NCI-H2029 (cell line): ENCODE measurements at places on chromosomes 7 and 10.
A peak's percentile ranks its signal among the peaks of the same experiment; 100 is the strongest.

DNA sequence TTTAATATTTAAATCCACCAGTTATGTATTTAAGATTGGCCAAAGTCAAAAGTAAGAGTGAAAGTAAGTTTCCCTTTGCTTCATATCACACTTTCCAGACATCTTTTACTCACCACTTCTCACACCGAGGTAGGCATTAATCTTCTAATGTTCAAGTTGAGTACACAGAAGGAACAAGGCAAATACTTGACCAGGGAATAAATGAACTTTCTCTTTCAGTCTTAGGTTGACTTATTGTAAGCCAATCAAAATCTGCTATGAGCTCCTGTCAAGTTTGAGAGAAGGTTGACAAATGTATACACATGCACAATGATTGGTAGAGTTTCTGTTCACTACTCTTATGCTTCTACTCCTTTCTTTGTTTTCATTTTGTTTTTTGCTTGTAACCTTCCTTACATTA, 842.5 kb downstream of the REEP3 start:
- no peak for DNase-seq

DNA sequence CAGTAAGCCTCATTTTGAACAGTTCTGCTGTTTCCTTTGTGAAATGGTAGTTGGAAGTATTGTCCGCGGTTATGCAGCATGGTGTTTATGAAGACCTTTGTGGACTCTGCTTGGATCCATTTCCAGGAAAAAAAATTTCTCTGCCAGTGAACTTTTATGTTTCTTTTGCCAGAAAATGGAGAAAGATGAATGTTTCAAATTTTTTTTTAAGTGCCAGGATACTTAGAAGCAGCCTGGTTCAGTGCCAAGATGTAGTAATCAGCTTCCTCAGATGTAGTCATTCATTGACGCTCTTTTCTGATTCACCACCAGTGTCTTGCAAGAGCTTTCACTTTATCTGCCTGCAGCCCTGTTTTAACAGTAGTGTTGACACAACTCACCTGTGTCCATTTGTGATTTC, 258.2 kb downstream of the SDK1 start:
- peak; percentile 37 for DNase-seq

DNA sequence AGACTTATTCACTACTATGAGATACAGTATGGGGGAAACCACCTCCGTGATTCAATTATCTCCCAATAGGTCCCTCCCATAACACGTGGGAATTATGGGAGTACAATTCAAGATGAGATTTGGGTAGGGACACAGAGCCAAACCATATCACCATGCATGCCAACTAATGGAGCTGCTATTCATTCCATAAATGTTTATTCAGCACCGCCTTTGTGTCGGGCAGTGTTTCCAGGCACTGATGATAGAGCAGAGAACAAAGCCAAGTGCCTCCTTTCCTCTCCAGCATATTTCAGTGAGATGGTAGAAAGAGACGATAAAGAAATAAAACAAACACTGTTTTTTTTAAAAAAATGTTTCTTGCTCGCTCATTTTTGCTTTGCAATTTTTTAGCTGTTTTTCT, 295.9 kb upstream of the FOXK1 start:
- DNase-seq, result peak; percentile 63

GRCh38 chr7:141145630-141145982, 71.7 kb downstream of the TMEM178B start:
- no peak for DNase-seq

DNA sequence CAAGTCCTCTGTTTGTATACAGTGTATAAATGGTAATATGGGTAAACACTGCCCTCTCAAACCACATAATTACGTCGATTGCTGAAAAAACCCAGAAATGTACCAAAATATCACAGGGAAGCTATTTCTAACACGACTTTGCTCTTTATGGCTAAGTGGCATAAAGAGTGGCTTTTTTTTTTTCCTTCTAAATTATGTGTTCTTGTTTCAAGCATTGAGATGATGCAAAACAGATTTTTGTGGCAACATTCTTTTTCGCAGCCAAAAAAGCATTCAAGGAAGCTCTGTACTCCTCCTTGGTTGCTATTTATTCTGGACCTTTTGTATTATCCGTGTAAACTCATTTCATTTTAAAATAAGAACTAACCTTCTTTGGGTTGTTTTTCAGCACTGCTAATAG, 138.9 kb downstream of the VTI1A start:
- DNase-seq, result no peak

- DNase-seq, result no peak
These were observed 4.2 kb downstream of the IKZF1 start for GRCh38 chr7:50308532-50309385.

GRCh38 chr7:119256001-119256400, 1017.0 kb upstream of the KCND2 start:
- peak; percentile 3 for DNase-seq

GRCh38 chr7:151003572-151003971, 12.8 kb downstream of the NOS3 start:
- DNase-seq, result peak; percentile 86

- DNase-seq, result no peak
These were observed 201.2 kb downstream of the KCNMA1 start for GRCh38 chr10:77436257-77436975.

GRCh38 chr10:10198363-10198762, 819.3 kb upstream of the CELF2 start:
- no peak for DNase-seq

GRCh38 chr10:89118091-89118490, 89.0 kb downstream of the CH25H start:
- no peak for DNase-seq

- no peak for DNase-seq
These were observed 1.5 kb downstream of the CYP3A7 start for GRCh38 chr7:99733448-99733847.

DNA sequence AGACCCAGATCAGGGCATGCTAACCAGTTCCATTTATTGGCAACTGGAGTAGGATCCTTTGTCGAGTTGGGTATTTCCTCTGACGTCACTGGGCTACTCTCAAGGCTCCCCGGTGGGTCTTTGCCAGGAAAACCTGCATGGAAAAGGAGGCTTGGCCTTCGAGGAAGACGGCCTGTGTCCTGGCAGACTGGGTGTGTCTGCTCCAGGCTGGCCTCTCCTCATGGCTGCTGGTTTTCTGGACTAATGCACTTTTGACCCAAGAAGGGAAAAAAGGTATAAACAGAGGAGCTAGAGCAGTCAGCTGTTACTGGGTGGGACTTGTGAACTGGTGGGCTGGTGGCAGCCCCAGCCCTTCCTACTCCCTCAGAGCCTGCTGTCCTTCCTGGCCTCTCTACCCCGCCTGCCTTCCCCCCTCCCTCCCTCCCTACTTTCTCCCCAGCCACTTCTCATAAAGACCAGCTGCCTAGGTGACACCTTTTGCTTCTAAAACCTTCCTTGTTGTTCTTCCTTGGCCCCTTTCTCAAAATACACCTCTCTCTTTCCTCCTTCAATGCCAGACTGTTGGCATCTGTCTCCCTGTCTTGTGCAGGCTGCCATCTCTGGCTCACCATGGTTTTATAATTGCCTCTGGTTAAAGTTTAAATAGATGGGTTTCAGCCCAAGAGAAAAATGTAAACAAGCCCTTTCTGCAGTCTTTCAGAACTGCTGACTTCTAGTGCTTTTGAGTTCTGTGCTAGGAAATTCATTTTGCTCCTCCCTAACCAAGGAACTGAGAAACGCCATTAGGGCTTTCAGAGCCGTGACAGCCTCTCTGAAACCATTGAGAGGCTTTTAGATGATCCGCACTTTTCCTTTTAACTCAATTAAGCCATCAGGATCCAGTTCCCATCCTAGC, 101.8 kb upstream of the MKLN1 start:
- peak; percentile 14 for DNase-seq

- DNase-seq, result no peak
These were observed 206.6 kb upstream of the BMPER start for GRCh38 chr7:33698692-33699128.

GRCh38 chr10:71378336-71379117, 18.2 kb upstream of the CDH23 start:
- DNase-seq, result no peak

- no peak for DNase-seq
These were observed 130.1 kb upstream of the ZEB1 start for GRCh38 chr10:31188792-31189406.

DNA sequence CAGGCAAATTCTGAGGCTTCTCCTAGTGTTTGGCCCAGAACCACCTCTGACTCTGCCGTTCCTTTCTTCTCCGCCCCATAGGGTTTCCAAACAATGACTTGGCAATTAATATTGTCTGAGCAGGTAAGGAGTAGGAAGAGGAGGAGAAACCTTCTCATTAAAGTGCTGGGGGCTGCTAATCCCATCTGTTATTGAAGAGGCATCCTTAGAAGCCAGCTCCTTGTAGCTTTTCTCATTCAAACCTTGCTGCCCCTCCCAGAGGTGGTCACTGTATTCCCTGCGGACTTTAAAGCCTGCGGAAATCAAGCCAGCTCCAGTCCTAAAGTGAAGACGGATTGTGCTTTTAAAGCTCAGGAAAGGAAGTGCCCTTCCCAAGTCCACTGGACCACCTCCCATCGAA, 1.4 kb upstream of the NKX1-2 start:
- no peak for DNase-seq

GRCh38 chr10:100684688-100685235, 60.6 kb upstream of the PAX2 start:
- DNase-seq, result no peak

- DNase-seq, result peak; percentile 23
These were observed at the start of gene ALOX5 for GRCh38 chr10:45373576-45374349. Gene ALOX5 (plus strand): TSS chr10:45374216. CDS start chr10:45374280, 64 bp downstream.

- DNase-seq, result peak; percentile 22
These were observed 714.5 kb upstream of the POT1 start for GRCh38 chr7:125644109-125644508.

- DNase-seq, result no peak
These were observed 88.1 kb downstream of the UNCX start for GRCh38 chr7:1320616-1321240.

GRCh38 chr10:78328592-78329404, 295.1 kb downstream of the RPS24 start:
- no peak for DNase-seq

DNA sequence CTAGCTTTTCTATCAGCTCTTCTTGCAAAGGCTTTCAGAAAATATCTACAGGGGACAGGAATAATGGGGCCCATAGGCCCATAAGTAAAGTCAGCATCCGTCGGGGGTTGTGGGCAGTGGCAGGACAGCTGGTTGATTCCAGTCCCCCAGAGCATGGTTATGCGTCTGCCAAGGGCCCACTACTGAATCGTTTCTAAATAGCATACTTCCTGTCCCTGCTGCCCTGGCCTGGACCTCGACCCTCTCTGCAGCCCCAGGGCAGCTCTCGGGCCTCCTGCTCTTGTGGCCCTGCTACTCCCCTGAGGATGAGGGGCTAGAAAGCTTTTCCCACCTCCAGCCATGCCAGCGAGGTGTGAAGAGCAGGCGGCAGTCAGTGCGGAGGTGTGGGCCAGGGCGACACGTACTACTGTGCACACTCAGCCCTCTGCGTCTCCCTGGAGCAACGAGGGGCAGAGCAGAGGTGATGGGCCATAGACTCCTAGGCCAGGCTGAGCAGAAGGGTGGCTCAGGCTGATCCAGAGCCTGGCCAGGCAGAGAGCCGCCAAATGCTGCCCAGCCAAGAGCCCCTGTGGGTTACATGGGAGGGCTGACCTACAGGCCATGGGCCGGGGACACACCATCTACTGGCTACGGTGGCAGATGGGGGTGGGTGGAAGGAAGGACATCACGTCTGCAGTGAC, 4.7 kb upstream of the OPN4 start:
- DNase-seq, result no peak

- DNase-seq, result no peak
These were observed 621.4 kb downstream of the PHTF2 start for GRCh38 chr7:78420001-78420400.

GRCh38 chr10:73649876-73650536, 5.8 kb downstream of the SYNPO2L start:
- no peak for DNase-seq

DNA sequence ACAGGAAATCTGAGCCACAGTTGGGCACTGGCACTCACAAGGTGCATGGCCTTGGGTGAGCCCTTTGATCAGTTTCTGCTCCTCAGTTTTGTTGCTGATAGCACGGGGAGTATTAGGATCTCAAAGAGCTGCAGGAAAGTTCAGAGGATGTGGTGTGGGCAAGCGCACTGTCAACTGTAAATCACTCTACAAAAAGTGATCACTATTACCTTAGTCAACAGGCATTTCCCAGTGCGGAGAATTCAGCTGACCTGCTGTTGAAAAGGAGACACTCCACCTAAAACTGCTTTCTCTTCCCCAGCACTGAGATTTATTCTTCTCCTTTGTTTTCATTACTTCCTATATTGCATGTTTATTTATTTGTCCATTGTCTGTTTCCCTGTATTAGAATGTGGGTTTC, 331.0 kb downstream of the PRPF18 start:
- no peak for DNase-seq

DNA sequence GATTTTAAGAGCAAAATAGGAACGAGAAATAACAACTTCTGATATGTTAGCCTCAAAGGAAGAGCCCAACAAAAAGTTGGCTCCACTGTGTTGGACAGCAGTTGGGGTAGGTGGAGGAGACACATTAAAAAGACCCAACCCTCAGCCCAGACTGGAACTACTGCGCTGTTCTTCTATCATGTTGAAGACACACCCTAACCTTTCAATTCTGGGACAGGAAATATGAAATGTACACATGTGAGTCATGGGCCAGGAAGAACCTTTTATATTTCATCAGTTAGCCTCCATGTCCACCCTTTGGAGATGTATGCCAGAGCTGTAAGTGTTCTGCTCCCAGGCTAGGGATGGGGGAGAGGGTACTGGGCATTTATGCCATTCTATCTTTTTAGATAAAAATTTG, 22.1 kb downstream of the CLDN12 start:
- no peak for DNase-seq

GRCh38 chr10:101624526-101625102, 36.5 kb downstream of the DPCD start:
- no peak for DNase-seq

DNA sequence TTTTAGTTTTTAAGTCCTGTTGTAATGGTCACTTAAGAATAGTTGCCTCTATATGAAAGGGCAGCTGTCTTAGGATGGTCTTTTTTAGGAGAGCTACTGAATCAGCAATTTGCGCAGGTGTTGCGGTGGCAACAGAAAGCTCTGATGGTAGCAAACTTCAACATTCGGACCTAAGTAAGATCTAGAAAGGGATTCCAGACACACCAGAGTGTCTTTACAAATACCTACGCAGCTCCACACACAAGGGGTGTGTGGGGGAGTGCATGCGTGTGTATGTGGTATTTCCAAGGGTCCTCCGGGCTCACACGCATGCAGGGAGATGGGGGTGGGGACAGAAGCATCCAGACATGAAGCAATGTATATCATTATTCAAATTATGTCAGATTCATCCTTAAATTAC, 438.6 kb upstream of the MGMT start:
- DNase-seq, result no peak
